ENCODE measurements at places on chromosomes 4 and X.

DNA sequence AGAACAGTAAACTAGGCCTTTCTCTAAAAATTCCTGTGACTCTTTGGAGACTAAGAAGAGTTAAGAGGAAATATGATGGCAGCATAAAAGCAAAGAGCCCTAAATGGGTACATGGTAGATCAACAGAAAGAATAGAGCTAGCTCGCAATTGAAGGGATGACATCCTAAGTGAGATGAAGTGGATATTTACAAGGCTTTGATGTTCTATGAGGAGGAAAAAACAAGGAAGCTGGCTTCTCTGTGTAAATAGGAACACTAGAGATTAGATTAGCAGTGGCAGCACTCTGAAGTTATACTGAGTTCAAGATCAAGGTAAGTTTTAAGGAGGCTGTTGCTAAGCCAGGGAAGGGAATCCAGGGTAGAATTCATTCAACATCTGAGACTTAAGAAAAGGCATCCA, 73.1 kb upstream of the MBNL3 start:
- no peak for DNase-seq

DNA sequence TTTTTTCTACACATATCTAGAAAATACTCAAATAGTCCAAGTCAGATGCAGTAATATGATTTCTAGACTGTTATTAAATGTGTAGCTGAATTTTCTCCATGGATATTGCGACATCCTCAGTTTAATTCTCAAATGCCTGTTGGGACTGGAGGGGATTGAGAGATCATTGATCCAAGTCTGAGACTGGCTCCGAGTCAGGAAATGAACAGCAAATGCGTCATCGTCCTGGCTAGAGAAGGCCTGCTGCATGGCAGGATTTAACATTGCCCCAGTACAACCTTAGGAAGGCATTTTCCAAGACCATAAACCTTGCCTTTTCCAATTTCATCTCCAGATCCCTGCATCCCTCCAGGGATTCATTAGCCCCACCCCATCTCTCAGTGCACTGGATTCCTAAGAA, 56.6 kb upstream of the SLC6A14 start:
- no peak for DNase-seq

DNA sequence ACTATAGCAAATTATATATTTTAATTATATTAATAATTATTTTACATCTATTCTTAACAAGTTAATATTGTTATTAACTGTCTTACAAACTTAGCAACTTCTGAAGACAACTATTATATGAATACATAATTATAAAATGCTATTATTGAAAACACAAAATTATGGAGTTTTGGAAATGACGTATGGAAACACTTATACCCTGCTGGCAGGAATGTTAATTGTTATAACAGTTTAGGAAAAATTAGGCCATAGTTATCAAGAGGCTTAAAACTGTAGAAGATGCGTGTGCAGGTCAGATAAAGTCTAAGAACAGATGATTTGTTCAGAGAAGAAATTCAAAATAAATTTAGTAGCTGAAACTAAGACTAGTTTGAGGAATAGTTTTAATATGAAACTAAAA, 211.7 kb downstream of the FAT4 start:
- DNase-seq, result no peak

DNA sequence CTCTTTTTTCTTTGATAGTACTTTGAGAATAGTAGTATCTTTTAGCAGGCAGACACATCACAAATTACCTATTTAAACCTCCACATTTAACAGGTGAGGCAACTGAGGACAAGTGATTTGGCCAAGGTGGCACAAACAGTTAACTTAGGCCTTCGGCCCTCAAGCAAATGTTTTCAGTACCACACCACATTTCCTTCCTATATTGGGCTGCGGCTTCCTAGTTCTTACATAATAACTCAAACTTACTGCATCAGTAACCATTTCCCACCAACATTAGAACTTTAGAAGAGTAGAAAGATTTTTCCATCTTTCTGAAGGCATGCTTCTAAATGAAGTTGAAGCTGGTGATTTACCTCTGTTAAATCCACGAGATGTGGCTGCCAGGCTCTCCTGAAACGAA, 63.2 kb upstream of the SLC4A4 start:
- DNase-seq, result no peak

GRCh38 chr4:86846921-86847320, 2.3 kb downstream of the SLC10A6 start:
- no peak for DNase-seq

DNA sequence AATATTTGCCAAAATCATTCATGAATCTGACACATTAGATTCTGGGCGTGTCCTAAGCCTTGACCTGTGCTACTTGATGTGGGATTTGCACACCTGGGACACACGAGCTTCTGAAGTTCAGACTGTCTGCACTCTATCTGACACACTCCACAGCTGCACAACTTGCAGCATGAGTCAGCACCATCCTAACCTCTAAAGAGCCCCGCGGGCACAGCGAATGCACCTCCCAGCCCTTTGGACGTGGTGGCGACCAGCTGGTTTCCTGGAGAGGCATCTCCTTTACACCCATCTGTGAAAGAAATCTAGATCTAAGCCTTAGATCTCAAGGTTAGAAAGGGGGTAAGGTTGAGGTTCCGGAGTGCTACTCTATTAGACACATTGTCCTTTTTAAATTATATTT, 69.2 kb downstream of the SORBS2 start:
- no peak for DNase-seq

- no peak for DNase-seq
Observed at GRCh38 chr4:188002751-188003150, 7.2 kb downstream of the ZFP42 start.
